ENCODE measurements at places on chromosomes 7 and 10. TPM values are rescaled to one million over a fixed set of nuclear protein-coding genes. Genes with fewer than 3 reads are reported as not detected.

Gene FANK1
- 3.7 TPM for total RNA-seq

Gene NCF1
- total RNA-seq, result 0.09 TPM

Gene ZDHHC16
- total RNA-seq, result 44.2 TPM

Gene GDF10
- total RNA-seq, result 0.09 TPM

Gene PITX3
- total RNA-seq, result 0.37 TPM

Gene ADRA2A
- 0.02 TPM for total RNA-seq

Gene GBX1
- total RNA-seq, result not detected

Gene PIK3AP1
- 0.67 TPM for total RNA-seq

Gene CPA1
- total RNA-seq, result not detected

Gene MMP21
- not detected for total RNA-seq

Gene COG5
- 8.9 TPM for total RNA-seq

Gene LIPJ
- total RNA-seq, result not detected

Gene FFAR4
- 0.14 TPM for total RNA-seq

Gene TLX1
- not detected for total RNA-seq

Gene LDB3
- not detected for total RNA-seq

All from A549 treated with CORT108297 at 1 μM for 4 hours (cell line).